Panc1 (cell line): ENCODE measurements at places on chromosomes 3 and 15. TPM values are rescaled to one million over a fixed set of nuclear protein-coding genes. Genes with fewer than 3 reads are reported as not detected.

Gene GOLGA6L4
- 2.7 TPM for total RNA-seq

Gene TUSC7
- total RNA-seq: not detected

Gene GOLGA6B
- not detected for total RNA-seq

DNA sequence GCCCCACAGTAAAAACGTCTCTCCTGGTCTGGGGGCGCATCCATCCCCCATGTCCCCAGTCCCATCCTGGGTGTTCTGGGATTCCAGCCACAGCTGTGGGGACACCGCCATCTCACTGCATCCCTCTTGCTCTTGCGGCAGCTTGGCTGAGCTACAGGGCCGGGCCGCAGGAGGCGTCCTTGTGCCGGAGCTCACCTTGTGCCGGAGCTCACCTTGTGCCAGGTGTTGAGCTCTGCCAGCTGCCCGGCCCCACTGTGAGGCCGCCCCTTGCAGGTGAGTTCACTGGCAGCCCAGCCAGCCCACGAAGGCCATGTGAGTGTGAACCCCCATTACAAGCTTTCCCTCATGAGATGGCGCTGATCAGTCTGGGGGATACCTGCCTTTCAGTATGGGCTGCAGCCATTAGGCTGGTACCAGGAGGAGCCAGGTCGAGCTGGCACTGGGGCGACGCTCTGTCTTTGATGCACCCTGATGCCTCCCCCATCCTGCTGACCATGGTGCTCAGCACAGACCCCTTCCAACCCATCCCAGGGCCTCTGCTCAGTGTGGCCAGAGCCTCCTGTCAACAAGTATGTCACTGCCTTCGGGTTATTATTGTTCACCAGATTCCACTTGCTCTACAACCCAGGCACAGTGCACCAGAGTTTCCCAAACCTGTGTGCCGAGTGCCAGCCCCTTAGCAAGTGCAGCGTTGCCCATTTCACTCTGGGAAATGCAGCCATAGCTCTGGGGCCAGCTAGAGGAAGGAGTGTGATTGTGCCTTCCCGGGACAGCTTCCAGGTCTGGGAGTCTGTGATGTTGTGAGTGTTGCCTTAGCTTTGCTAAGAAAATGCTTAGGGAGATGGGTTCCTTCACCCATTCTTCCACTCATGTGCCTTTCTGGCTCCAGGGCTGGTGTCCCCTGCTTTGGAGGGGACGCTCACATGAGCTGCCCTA lies 105.7 kb downstream of the APBA2 start:
- H3K27ac ChIP-seq: no peak overlapping the region
- no peaks in the 10 kb centered on the region for H3K4me1 ChIP-seq

- H3K4me3 ChIP-seq: no peak overlapping the region
- DNase-seq: no peak
- no peaks in the 10 kb centered on the region for H3K36me3 ChIP-seq
These were observed 15.4 kb upstream of the CFAP20DC start for GRCh38 chr3:59065240-59065639.

- no peaks in the 10 kb centered on the region for H3K4me1 ChIP-seq
- no peak overlapping the region for H3K27ac ChIP-seq
- H3K36me3 ChIP-seq: no peaks in the 10 kb centered on the region
- no peak overlapping the region for H3K4me3 ChIP-seq
- no peak for DNase-seq
- H3K27me3 ChIP-seq: no peaks in the 10 kb centered on the region
These were observed 42.0 kb upstream of the SKOR1 start for GRCh38 chr15:67783303-67783702.
